ENCODE measurements at places on chromosomes 7 and 10.

GRCh38 chr10:70652761-70653657, 19.3 kb upstream of the ADAMTS14 start:
- DNase-seq = no peak

DNA sequence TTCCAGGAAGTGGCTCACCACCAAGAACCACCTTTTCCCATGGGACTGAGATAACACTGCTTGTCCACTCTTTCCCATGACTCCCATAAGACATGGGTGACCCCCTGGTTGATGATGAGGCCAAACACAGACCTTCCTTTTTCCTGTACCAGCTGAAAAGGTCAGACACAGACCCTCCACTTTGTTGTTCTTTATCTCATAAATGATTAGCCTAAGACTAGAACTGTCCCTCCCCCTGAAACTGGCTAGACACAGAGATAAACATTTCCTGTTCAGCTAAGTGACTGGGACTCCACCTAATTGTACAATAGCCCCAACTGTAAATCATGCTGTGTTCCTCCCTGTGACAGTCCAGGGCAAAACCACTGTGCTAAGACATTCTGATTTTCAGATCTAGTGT, 8.2 kb upstream of the NRG3 start:
- DNase-seq = no peak

DNA sequence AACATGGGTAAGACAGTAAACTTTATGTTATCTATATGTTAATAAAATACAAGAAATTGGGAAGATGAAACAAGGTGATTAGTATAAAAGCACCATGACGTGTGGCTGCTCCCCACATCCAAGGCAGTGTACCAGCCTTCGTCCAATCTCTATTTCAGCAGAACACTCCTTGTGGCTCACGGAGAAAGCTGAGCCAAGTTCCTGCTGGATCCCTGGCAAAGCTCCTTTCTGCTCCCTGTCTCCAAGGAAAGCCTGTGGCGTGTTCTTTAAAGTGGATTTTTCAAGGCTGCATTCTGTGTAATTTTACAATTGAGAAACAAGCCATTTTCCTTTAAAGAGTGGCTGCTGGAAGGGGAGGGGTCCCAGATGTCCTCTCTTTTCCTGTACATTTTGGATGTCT, 467.3 kb downstream of the PTPRN2 start:
- no peak for DNase-seq

DNA sequence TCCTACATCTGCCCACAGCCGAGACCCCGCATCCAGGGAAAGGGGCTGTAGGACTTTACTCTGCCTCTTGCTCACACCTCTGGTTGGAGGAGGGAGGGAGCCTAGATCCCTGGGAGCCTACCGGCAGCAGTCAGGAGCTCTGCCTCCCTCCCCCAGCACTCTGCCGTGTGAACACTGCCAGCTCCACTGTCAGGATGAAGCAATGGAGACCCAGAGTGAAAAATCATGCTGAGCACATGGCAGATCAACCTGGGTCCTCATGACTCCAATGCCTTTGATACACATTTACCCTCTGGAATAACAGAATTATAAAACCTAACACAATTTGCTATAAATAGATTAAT, 477.7 kb downstream of the TNS3 start:
- DNase-seq = no peak

DNA sequence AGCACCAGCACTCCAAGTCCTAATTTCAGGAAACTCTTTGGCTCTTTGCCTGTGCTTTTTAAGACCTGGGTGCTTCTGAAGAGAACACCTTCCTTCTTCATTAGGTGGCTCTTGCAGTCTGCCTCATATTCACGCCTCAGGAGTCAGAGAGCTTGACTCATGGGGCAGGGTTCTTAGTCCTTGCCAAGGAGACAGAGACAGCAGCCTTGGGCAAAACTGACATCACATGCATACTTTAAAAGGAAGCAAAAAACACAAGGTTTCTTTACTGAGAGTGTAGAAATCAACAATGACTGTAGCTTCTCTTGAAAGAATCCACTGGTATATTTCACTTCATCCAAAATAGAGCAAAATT, 780.6 kb downstream of the INHBA start:
- no peak for DNase-seq

DNA sequence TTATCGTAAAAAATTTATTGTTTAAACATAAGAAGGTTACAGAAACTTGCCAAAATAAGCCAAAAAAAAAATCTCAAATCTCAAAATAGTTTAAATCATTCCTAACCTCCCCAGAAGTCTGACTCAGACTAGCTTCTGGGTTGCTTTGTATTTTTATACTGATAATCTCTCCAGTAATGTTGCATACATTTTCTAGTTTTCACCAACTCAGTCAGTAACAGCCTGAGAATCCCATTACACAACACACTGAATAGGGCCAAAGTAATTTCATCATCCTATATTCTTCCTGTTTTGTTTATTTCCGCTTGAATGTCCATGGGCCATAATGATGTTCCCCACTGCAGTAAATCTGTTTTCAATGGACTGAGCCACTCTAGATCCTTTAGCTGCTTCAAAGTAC, 478.5 kb downstream of the GPAM start:
- DNase-seq = no peak

DNA sequence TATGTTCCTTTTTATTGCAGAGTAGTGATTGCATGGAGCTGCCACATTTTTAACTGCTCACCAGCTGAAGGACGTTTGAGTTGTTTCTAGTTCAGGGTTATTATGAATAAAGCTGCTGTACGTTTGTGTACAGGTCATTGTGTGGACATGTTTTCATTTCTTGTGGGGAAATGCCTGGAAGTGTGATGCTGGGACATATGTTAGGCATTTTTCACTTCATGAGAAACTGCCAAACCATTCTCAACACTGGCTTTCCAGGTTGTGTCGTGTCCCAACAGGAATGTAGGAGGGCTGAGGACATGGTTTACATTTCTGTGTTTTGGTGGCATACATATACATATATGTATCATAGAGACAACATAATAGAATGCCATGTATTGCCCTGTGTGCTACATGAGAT, 73.0 kb downstream of the NEURL1 start:
- DNase-seq = no peak

DNA sequence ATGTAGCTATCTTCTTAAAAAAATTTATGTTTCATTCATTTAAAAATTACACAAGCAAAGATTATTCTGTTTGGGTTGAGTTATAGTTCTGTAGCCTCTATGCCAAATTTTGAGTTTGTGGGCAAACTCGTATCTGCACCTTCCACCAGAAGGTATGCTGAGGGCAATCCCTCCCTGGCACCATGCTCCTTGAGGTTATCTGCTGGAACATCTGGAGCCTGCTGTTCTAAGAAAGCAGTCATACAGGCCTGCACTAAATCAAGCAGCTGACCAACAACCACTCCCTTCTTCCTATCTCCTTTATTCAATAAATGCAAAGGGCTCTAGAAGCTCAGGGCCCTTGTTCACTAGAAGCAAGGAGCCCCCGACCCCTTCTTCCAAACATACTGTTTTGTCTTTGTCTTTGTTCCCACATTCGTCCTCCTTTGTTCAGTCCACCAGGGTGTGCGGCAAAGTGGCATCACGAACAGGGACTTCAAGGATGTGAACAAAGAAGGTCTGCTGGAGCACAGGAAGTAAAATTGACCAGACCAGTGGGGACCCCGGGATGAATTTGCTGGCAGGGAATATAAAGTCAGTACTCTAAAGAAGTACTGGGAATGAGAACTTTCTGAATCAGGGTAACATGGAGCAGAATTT, 36.4 kb downstream of the OR13A1 start:
- no peak for DNase-seq

- DNase-seq = no peak
Observed at GRCh38 chr7:111356941-111357340, 205.4 kb downstream of the IMMP2L start.

- no peak for DNase-seq
Observed at GRCh38 chr7:124779620-124780019, 14.0 kb upstream of the GPR37 start.

- DNase-seq = no peak
Observed at GRCh38 chr7:46672861-46673260, 751.8 kb upstream of the IGFBP3 start.
